Skin of body (tissue), 3 donors: ENCODE measurements at places on chromosomes 12 and 14. TPM values are rescaled to one million over a fixed set of nuclear protein-coding genes. Genes with fewer than 3 reads are reported as not detected.
A peak's percentile ranks its signal among the peaks of the same experiment; 100 is the strongest.

KRT71 gene
- total RNA-seq, result 454 TPM

DPY19L2 gene
- total RNA-seq, result 24.9 TPM

IL31 gene
- not detected for total RNA-seq

GRCh38 chr12:87690236-87690810, 338.9 kb downstream of the C12orf50 start:
- no peak for DNase-seq

DNA sequence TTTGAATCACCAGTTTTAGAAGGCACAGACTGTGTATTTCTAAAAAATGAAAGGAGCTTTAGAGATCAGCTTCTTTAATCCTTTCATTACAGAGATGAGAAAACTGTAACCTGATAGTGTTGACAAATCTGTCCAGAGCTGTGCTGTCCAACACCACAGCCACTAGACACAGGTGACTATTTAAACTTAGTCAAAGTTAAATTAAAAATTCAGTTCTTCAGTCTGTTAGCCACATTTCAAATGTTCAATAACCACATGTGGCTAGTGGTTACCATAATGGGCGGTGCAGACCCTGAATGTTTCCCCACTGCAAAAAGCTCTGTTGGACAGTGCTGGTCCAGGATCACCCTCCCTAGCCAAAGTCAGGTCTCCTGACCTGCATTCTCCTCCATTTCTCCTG, 21.6 kb downstream of the DAD1 start:
- no peak for DNase-seq

DNA sequence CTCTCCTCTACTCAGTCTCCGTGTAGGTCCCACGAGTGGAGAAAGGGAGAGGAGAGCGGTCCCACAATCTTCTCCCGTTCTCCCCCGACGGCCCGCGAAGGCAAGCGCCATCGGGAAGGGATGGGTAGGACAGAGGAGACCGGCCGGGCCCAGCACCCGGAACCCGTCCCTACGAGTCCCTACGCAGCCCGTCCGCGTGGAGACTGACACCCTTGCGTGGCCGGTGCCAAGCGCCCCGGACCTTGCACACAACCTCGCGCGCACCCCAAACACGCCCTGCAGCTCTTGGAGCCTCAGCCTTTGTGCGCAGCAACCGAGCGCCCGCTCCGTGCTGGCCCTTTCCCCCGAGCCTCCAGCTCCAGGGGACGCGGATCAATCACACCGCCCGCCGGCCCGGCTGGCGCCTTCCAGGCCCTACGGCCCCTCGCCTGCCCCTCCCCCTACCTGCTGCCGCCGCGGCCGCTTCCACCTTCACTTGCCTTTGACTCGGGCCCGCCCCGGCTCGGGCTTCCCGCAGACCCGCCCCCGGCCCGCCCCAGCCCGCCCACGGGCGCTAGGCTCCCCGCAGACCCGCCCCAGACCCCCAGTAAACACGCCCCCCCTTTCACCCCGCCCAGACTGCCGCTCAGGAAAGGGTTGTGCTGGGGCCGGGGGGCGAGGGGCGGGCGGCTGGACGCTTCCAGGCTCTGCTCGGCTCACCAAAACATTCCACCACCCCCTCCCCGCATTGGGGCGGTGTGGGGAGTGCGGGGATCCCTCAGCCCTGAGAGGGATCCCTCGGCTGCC, at the start of gene NDRG2:
Gene NDRG2 (minus strand): TSS at position 477 of the 786 bp plus-strand sequence. CDS start 1,746 bp downstream, outside the sequence.
- peak; percentile 21 for DNase-seq

- no peak for DNase-seq
Observed at GRCh38 chr12:94615260-94616181, 34.8 kb downstream of the TMCC3 start.

DNA sequence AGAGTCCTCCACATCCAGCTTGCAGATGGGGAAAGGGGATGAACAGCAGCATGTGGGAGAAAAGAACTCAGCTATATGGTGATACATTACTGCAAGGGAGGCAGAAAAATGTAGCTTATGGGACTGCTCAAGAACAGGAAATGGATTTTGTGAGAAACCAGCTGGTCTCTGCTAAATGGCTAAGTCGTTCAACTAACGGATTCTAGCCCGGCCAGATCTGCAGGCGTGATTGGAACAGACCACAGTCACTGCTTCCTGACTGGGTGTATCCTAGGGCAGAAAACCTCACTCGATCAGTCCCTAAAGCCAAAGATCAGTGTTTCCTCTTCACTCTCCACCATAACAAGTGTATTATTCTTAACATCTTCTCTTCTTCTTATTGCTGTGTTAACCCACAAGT, 8.1 kb upstream of the PTGDR start:
- peak; percentile 1 for DNase-seq

- DNase-seq, result no peak
Observed at GRCh38 chr14:48693793-48694192, 892.4 kb downstream of the RPS29 start.

DNA sequence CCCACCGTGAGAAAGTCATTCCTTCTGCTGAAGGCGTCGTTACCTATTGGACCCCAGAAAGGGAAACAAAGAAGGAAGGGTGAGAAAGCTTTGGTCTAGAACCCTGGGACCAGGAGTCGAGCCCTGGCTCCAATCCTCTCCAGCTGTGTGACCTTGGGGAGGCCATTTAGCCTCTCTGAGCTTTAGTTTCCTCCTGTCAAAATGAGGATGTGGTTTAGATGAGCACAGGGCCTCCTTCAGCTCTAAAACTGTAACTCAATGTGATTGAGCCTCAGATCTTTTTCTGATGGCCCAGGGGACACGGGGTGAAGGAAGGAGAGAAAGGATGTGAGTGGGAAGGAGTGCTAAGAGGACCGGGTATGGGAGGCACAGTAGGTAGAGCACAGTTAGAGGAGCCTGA, 7.7 kb downstream of the JDP2 start:
- no peak for DNase-seq

- DNase-seq, result no peak
Observed at GRCh38 chr14:92750994-92751400, 2.6 kb upstream of the LGMN start.
